Smooth muscle cell of the umbilical artery (primary cell): ENCODE measurements at places on chromosomes 16 and 17. TPM values are rescaled to one million over a fixed set of nuclear protein-coding genes. Genes with fewer than 3 reads are reported as not detected.

SRR gene
- 12.7 and 17.8 TPM in 2 replicates for total RNA-seq

TP53TG3F gene
- not detected in 2 replicates for total RNA-seq

KRTAP9-4 gene
- total RNA-seq: not detected in 2 replicates

MT4 gene
- total RNA-seq: not detected in 2 replicates

ZKSCAN2 gene
- 5.3 and 5.7 TPM in 2 replicates for total RNA-seq

G6PC1 gene
- total RNA-seq: not detected in 2 replicates

NHERF2 gene
- total RNA-seq: 19.0 and 24.5 TPM in 2 replicates

GNG13 gene
- not detected in 2 replicates for total RNA-seq

OR1D5 gene
- not detected in 2 replicates for total RNA-seq

ARHGDIG gene
- 0.28 and 1.5 TPM in 2 replicates for total RNA-seq

WBP2 gene
- total RNA-seq: 29.7 and 39.2 TPM in 2 replicates
